ENCODE measurements at places on chromosomes 7 and 10.

GRCh38 chr10:3805791-3806461, 20.9 kb upstream of the KLF6 start:
- no peak for DNase-seq

GRCh38 chr10:98563811-98564210, 117.1 kb upstream of the HPS1 start:
- DNase-seq, result no peak

GRCh38 chr7:98902523-98902922, 24.2 kb downstream of the TRRAP start:
- no peak for DNase-seq

DNA sequence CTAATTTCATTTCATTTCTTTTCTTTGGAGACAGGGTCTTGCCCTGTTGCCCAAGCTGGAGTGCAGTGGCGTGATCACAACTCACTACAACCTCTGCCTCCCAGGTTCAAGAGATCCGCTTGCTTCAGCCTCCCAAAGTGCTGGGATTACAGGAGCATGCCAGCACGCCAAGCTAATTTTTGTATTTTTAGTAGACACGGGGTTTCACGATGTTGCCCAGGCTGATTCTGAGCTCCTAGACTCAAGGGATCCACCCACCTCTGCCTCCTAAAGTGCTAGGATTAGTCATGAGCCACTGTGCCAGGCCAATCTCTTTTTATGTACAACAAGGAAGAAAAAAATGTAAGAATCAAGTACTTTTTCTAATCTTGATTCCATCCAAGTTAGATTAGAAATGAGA, 10.7 kb upstream of the KMT2E start:
- DNase-seq, result no peak

DNA sequence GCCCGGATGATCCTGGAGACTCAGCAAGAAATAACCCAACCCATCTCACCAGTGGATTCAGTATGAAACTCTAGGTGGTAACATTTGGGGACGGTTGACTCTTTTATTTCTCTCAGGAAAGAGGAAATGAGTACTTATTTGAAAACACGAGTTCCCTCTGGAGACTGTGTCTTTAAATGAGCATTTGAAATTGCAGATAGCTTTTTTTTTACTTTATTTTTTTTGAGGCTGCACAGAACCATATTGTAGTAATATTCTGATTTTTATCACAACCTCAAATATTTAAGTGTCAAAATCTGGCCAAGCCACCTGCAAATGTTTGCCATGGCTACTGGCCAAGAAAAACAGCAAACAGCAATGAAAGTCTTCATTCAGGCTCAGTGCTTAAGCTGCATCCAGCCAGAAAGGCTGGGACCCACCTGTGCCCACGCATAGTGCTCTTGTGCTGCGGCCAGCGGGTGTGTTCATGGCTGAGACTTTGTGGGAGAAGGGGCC, 160.8 kb downstream of the CREB5 start:
- DNase-seq, result no peak

DNA sequence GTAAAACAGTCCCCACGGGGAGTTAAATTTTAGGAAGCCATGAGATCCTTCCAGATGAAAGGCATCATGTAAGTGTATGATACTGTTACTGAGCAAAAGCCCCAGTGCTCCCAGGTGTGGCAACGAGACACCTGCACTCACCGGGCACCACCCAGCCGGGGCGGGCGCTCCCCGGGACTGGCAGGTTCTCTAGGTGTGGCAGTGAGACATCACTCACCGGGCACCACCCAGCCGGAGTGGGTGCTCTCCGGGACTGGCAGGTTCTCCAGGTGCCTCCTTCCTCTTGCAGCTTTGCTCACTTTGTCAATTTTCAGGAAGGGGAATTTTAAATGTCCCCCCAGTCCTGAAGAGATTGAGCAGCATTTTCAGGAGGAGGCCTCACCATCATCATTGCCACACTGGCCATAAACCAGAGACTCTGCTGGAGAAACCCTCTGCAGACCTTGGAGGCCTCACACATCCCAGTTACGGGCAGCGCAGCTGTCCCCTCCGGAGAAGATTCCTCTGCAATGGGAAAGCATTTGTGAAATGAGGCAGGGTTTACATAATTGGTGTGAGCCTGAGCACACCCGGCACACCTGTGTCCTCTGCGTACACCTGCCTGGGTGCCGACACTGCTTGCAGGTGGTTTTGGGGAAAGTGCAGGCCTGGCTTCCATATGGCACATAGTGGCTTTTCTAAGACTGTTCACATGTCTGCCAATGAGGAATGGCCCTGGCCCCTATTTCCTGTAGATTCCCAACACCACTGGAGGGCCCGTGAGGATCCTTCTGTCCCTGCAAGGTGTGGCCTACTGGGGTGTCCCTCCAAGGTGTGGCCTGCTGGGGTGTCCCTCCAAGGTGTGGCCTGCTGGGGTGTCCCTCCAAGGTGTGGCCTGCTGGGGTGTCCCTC, 191.4 kb downstream of the EBF3 start:
- no peak for DNase-seq

GRCh38 chr7:37322831-37323230, 125.8 kb downstream of the ELMO1 start:
- DNase-seq, result no peak

DNA sequence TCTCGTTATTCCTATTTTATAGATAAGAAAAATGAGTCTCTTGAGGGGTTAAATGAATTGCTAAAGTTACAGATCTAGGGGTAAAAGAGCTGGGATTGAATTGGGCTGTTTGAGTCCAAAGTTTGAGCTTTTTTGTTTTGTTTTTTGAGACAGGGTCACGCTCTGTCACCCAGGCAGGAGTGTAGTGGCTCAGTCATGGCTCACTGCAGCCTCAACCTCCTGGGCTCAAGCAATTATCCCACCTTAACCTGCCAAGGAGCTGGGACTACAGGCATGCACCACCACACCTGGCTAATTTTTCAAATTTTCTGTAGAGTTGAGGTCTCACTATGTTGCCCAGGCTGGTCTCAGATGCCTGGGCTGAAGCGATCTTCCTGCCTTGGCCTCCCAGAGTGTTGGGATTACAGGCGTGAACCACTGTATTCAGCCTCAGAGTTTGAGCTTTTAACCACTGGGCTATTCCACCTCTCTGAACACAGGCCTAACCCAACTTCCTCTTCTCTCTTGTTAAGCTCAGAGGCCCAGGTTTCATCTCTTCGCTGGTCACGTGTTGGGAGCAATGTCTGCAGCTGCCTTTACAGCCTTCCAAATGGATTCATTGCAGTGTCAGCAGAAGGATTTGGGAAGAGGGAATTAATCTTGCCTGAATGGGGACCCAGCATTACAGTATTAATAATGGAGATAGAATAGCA, 8.0 kb downstream of the SUFU start:
- no peak for DNase-seq

DNA sequence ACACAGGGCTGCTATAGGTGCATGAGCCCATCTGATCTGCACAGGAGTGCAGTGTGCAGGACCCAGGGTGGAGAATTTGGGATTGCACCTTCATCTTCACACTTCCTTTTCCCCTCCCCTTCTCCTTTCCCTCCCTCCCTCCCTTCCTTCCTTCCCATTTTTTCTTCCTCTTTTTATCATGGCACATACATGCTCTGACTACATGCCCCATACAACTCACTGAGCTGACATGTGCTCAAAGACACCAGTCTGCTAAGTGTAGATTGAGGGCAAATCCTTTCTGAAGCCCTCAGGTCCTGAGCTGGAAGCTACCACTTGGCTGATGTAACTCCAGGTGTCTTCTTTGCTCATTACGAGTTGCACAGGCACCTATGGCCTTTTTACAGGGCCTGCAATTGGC, 365.3 kb upstream of the ZNF32 start:
- DNase-seq, result no peak

DNA sequence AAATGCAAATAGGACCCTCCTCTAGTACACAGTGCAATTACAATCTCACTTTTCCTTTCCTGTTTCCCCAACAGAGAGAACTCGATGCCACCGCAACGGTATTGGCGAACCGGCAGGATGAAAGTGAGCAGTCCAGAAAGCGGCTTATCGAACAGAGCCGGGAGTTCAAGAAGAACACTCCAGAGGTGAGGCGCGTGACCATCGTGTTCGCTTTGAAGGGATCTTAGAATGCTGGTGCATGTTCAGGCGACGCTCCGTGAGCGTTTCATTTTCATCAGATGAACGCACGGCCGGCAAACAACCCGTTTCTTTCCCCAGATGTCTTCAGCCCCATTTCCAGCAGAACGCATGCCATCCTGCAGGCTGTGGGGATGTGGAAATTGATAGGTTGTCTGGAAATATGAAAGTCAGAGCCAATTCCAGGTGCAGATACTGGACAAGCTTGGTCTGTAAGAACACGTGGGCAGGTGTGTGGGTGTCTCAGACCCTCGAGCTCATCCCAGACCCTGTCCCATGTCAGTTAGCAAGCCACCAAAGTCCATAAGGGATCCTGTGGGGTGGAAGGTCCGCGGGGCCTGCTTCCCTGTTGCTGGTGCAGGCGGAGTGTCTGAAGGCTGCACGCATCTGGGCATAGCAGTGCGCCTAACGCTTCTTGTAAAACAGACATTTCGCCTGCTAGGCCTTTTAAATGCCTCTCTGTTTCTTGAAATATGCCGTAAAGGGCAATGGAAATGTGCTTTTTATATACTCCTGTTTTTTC, 98.8 kb downstream of the CUX1 start:
- DNase-seq, result no peak

DNA sequence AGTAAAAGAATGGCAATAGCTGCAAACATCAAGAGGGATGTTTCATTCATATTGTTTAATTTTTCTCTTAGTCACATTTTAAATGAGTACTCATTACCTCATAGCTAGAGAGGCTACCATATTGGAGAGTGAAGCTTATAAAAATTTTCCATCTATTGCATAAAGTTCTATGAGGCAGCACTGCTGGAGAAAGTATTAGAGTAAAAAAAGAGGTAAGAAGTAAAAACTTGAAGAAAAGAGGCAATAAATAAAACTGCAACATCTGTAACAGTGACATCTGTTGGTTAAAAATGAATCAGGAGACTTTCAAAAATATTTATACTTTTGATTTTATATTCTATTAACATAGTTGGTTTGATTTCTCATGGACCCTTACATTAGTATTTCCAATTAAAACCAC, 284.5 kb upstream of the SEMA3D start:
- no peak for DNase-seq

- no peak for DNase-seq
Observed at GRCh38 chr7:119761776-119762175, 511.2 kb upstream of the KCND2 start.

GRCh38 chr10:78869508-78870454, 199.0 kb upstream of the ZMIZ1 start:
- no peak for DNase-seq

DNA sequence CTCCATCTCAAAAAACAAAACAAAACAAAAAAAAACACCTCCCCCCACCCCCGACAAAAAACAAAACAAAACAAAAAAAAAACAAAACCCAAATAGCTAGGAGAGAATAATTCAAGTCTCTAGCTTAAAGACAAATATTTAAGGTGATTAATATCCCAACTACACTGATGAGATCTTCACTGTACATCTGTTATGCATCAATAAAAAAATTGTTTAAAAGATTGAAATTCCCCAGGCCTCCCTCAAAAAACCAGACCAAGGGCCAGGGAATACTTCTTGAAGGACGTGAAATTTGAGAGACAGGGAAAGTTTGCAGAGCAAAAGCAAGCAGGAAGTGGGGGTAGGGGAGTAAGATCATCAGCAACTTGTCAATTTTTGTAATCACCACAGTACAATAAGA, 232.6 kb downstream of the REEP3 start:
- no peak for DNase-seq

DNA sequence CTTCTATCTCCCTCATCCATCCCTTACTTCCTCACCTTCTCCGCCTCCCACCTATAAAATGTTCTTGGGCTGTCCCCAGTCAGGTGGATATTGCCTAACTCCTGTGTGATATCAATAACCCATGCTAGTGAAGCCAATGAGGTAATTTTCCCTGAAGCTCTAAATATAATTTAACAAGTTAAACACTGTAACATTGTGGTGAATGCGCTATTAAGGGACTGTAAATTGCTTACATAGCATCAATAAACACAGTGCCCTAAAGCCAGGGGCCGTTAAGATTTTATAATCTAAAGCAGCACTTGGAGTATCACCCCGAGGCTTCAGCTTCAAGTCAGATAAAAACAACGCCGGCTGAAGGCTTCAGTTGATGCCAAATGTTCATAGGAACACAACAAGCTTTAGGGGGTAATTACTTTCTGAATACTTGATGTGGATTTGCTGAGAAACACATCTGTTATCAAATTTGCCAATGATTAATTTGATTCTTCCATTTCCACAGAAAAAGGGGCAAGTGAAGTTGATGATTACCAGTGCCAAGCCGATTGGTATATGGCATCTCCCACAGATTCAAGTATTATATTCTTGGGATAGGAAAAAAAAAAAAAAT, 138.4 kb downstream of the CREB5 start:
- no peak for DNase-seq

Measured in NCI-H187 treated with DMSO at 0.1 percent for 48 hours (cell line).